ENCODE measurements at places on chromosomes 4 and X. TPM values are rescaled to one million over a fixed set of nuclear protein-coding genes. Genes with fewer than 3 reads are reported as not detected.
A peak's percentile ranks its signal among the peaks of the same experiment; 100 is the strongest.

GRCh38 chr4:11182031-11182430 is 246.7 kb downstream of the HS3ST1 start:
- H3K27ac ChIP-seq = no peak overlapping the region
- H3K4me3 ChIP-seq = no peak overlapping the region
- no peak for DNase-seq

DNA sequence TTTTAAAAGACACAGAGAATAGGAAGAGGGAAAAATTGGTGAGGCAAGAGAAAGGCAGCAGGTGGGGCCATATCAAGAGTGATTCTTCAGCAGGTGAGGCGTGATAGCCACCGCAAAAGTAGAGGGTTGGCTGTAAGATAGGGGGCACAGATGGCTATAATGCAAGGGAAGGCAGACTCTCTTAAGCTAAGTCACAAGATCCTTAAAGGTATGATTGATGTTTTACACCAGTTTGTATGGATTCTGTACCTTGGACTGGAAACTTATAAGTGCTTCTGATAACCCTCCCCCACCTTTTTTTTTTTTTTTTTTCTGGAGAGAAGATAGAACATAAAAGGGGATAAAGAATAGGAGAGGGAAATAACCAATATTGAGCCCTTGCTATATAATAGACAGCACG is 40.0 kb downstream of the NSUN7 start:
- no peaks in the 10 kb centered on the region for H3K27me3 ChIP-seq
- H3K27ac ChIP-seq = no peak overlapping the region
- H3K4me3 ChIP-seq = no peak overlapping the region

The SLITRK4 gene
- 76.3 TPM for total RNA-seq

The NR0B1 gene
- total RNA-seq = not detected

The SLC2A9 gene
- 9.5 TPM for total RNA-seq

- no peak overlapping the region for H3K27ac ChIP-seq
- H3K36me3 ChIP-seq = no peaks in the 10 kb centered on the region
- H3K4me3 ChIP-seq = no peak overlapping the region
- DNase-seq = no peak
These were observed 388.4 kb upstream of the RASGEF1B start for GRCh38 chr4:81860111-81860510.

The P2RY8 gene
- 1.5 TPM for total RNA-seq

DNA sequence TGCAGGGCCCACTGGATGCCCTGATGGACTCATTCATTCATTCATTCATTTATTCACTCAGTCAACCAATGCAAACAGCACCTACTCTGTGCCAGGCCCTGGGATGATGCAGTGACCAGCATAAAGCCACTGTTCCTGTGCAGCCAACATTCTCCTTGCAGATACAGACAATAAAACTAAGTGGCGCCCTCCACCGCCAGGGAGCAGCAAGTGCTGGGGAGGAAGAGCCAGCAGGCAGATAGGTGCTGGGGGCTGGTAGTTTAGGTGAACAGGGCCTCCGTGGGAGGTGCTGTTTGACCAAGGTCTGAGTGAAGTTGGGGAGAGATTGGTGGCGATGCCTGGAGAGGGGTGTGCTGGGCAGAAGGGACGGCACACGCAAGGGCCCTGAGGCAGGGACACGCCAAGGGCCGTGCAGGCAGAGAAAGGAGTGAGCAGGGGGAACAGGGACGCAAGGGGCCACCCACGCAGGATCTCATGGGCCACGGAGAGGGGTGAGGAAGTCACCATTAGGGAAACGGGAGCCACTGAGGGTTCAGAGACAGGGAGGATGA is 65.5 kb downstream of the WFS1 start:
- H3K36me3 ChIP-seq = no peaks in the 10 kb centered on the region
- no peaks in the 10 kb centered on the region for H3K4me1 ChIP-seq
- H3K27me3 ChIP-seq = no peaks in the 10 kb centered on the region
- H3K27ac ChIP-seq = no peak overlapping the region
- DNase-seq = no peak

- H3K36me3 ChIP-seq = no peaks in the 10 kb centered on the region
- no peaks in the 10 kb centered on the region for H3K27me3 ChIP-seq
- H3K27ac ChIP-seq = no peak overlapping the region
- no peaks in the 10 kb centered on the region for H3K4me1 ChIP-seq
- no peak overlapping the region for H3K4me3 ChIP-seq
These were observed 55.9 kb downstream of the HTRA3 start for GRCh38 chr4:8325291-8325973.

The IL13RA1 gene
- 71.4 TPM for total RNA-seq

The PLK4 gene
- total RNA-seq = 0.66 TPM

- H3K36me3 ChIP-seq = no peaks in the 10 kb centered on the region
- no peaks in the 10 kb centered on the region for H3K4me1 ChIP-seq
- DNase-seq = no peak
- no peak overlapping the region for H3K4me3 ChIP-seq
- H3K27me3 ChIP-seq = no peaks in the 10 kb centered on the region
These were observed 7.2 kb downstream of the IL15 start for GRCh38 chr4:141643557-141643956.

GRCh38 chr4:6062133-6062532 is 43.9 kb upstream of the C4orf50 start:
- no peak overlapping the region for H3K4me3 ChIP-seq
- no peaks in the 10 kb centered on the region for H3K27me3 ChIP-seq
- no peak for DNase-seq
- H3K27ac ChIP-seq = no peak overlapping the region

The PIR gene
- total RNA-seq = 20.6 TPM

DNA sequence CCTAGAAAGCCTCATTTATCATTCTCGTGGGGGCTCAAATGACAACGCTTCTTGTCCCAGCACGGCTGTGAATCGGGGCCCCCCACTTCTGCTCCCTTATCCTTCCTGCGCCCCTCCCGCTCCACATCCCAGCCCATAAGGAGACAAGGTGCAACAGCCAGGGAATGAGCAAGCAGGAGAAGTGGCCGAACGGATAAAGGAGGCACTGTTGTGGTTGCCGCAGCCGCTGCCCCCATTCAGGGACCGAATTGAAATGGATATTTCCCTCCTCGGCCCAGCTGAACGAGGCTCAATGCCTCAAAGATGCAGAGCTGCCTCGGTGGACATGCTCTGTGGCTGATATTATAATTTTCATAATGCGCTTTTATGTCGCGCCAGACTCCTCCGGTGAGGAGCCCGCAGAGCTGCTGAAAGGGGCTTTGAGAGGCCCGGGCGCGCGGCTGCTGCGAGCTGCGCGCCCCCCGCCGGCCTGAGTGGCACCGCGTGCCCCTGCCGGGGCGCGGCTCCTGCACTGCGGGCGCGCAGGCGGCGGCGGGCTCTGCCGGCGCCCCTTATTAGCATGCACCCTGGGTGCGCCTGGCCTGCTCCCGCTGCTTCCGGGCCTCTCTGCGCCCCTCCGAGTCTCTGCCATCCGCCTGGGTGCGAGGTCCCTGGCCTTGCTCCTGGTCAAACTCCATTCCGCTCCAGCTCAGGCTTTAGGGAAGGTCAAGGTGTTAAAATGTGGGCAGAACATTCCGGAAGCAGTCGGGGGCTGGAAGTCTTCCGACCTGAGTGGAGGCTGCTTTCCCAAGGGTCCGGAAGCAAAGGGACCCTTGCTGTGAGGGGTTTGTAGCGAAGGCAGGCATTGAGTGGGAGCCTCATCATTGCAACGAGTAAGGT is 68.2 kb upstream of the TMEM33 start:
- no peaks in the 10 kb centered on the region for H3K4me1 ChIP-seq
- no peak overlapping the region for H3K27ac ChIP-seq
- H3K4me3 ChIP-seq = no peak overlapping the region
- no peaks in the 10 kb centered on the region for H3K36me3 ChIP-seq
- peaks cover 55% of the 10 kb centered on the region for H3K27me3 ChIP-seq

The PHOX2B gene
- not detected for total RNA-seq

The PCDH18 gene
- total RNA-seq = 52.1 TPM

DNA sequence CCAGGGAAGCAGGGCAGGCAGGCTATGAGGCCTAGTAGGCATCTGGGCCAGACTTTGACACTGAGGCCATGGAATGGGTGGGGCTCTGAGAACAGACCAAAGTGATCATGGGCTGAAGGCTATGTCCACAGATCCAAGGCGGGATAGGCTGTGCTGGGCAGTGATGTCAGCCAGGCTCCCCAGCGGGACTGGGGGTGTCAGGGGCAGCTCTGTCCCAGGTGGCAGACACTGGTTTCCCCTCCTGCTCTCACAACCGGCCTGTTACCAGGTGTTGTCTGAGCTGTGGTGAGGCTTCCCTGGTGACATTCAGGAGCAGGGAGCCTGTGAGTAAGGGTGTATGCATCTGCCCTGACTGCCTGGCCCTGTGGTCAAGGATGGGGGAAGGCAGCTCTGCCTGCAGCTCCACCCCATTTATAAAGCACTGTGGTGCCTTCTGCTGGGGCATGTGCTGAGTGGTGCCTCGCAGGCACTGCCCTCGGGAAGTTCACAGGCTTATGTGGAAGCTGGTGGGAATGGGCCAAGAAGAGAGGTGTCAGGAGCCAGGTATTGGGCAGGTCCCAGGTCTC is 2.9 kb downstream of the IL9R start:
- H3K4me1 ChIP-seq = no peaks in the 10 kb centered on the region
- no peak overlapping the region for H3K27ac ChIP-seq
- no peaks in the 10 kb centered on the region for H3K36me3 ChIP-seq
- H3K4me3 ChIP-seq = no peak overlapping the region
- H3K27me3 ChIP-seq = no peaks in the 10 kb centered on the region

The PCSK1N gene
- total RNA-seq = 3.6 TPM

GRCh38 chrX:67523002-67523681 is 20.7 kb upstream of the AR start:
- DNase-seq = no peak
- H3K27me3 ChIP-seq = no peaks in the 10 kb centered on the region
- H3K27ac ChIP-seq = no peak overlapping the region
- H3K36me3 ChIP-seq = no peaks in the 10 kb centered on the region

The TMEM150C gene
- 52.1 TPM for total RNA-seq

The SOWAHD gene
- 0.33 TPM for total RNA-seq

- no peaks in the 10 kb centered on the region for H3K4me1 ChIP-seq
- no peaks in the 10 kb centered on the region for H3K27me3 ChIP-seq
- H3K36me3 ChIP-seq = no peaks in the 10 kb centered on the region
- no peak overlapping the region for H3K27ac ChIP-seq
- H3K4me3 ChIP-seq = no peak overlapping the region
These were observed 64.5 kb downstream of the GPRIN3 start for GRCh38 chr4:89242864-89243732.

The CSN3 gene
- total RNA-seq = not detected

The TRAM1L1 gene
- 1.4 TPM for total RNA-seq

DNA sequence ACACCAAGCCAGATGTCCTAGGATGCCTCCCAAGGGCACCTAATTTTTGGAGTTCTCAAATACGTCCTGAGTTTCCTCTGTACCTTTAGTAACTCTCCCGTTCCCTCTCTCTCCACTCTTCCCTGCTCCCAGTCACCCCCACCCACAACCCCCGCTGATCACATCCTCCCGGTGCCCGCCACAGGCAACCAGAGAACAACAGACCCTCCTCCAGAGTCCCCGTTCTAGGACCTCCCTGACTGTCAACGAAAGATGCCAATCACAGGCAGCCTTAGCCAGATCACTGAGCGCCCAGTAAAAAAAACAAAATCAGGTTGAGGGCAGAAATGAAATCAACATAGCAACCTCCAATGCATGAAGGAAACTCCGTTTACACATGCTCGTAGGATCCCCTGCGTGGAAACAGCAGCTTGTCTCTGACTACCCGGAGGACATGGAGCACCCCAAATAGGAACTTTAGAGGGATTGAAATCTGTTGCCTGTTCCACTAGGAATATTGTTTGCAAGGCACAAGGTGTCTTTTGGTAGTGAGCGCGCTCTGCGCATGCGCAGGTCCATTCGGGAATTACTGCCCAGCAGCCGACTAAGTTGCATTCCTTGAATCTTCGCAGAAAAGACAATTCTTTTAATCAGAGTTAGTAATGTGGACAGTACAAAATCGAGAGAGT is at the start of gene GABRB1:
Gene GABRB1 (plus strand): TSS at position 557 of the 668 bp plus-strand sequence.
- H3K27me3 ChIP-seq = no peaks in the 10 kb centered on the region
- peak within 1 kb of the TSS; percentile 23 for H3K4me3 ChIP-seq
- H3K27ac ChIP-seq = no peak within 1 kb of the TSS
- no peaks in the 10 kb centered on the region for H3K36me3 ChIP-seq

- no peak overlapping the region for H3K27ac ChIP-seq
These were observed 173.4 kb upstream of the GALNT7 start for GRCh38 chr4:172995161-172995560.

GRCh38 chr4:6969826-6970800 is 60.5 kb downstream of the TBC1D14 start:
- H3K36me3 ChIP-seq = no peaks in the 10 kb centered on the region
- no peak overlapping the region for H3K4me3 ChIP-seq
- H3K27me3 ChIP-seq = no peaks in the 10 kb centered on the region
- H3K27ac ChIP-seq = no peak overlapping the region
- no peaks in the 10 kb centered on the region for H3K4me1 ChIP-seq

GRCh38 chr4:36326476-36327029 is 45.1 kb downstream of the DTHD1 start:
- H3K27me3 ChIP-seq = no peaks in the 10 kb centered on the region
- H3K27ac ChIP-seq = no peak overlapping the region
- no peak overlapping the region for H3K4me3 ChIP-seq
- no peaks in the 10 kb centered on the region for H3K4me1 ChIP-seq
- no peak for DNase-seq
- no peaks in the 10 kb centered on the region for H3K36me3 ChIP-seq

DNA sequence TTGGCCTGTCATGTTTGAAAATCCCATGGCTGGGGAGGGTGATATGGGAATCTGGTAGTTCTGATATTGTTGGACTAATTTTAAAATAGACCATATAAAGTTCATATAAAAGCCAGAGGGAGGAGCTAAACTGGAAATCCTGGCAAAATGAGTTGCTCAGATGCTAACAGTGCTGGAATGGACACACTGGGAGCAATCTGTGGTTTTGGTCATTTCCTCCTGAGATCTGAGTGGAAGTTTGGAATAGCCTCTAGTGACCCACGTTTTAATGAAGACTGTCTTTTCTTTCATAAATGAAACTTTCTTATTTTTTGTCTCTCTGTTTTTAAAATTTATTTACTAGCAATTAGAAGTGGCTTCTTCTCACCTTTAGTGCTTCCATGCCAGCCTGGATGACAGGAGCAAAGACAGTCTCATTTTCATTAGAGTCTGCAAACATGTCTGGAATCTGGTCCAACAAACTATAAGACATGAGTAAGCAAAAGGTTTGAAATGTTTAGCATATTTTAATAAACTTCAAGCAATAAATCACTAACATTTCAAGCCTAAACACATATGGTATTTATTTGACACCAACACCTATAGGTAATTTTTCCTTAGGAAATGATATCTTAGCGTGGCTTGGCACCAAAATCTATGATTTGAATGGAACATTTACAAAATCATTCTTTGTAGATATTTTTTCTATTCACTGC is 66.6 kb downstream of the METTL14 start:
- H3K27ac ChIP-seq = peak overlapping the region; percentile 48
- no peak overlapping the region for H3K4me3 ChIP-seq
- no peaks in the 10 kb centered on the region for H3K36me3 ChIP-seq
- no peaks in the 10 kb centered on the region for H3K4me1 ChIP-seq
- no peak for DNase-seq
- H3K27me3 ChIP-seq = no peaks in the 10 kb centered on the region

- H3K36me3 ChIP-seq = no peaks in the 10 kb centered on the region
- no peak for DNase-seq
- H3K27ac ChIP-seq = no peak overlapping the region
- no peak overlapping the region for H3K4me3 ChIP-seq
- H3K4me1 ChIP-seq = no peaks in the 10 kb centered on the region
These were observed 164.1 kb upstream of the TTC29 start for GRCh38 chr4:147109800-147110199.

All from breast epithelium (tissue), 4 donors.